ENCODE measurements at places on chromosomes 13 and 19. TPM values are rescaled to one million over a fixed set of nuclear protein-coding genes. Genes with fewer than 3 reads are reported as not detected.

CGB8 gene
- 4.1 TPM for total RNA-seq

SLC25A15 gene
- total RNA-seq: 16.3 TPM

PCDH17 gene
- not detected for total RNA-seq

KCTD12 gene
- 2.2 TPM for total RNA-seq

CNN1 gene
- 0.35 TPM for total RNA-seq

ONECUT3 gene
- not detected for total RNA-seq

EFNA2 gene
- 2.9 TPM for total RNA-seq

OR7A5 gene
- not detected for total RNA-seq

SOX1 gene
- total RNA-seq: not detected

SMIM17 gene
- not detected for total RNA-seq

PSG4 gene
- 0.76 TPM for total RNA-seq

RGL3 gene
- total RNA-seq: 2.2 TPM

DOHH gene
- total RNA-seq: 8.5 TPM

DCT gene
- not detected for total RNA-seq

NLRP9 gene
- total RNA-seq: not detected

CAPNS1 gene
- 2,208 TPM for total RNA-seq

MYO1F gene
- total RNA-seq: 0.33 TPM

ZNF28 gene
- total RNA-seq: 2.0 TPM

POU2F2 gene
- 0.22 TPM for total RNA-seq

NCAN gene
- not detected for total RNA-seq

FFAR3 gene
- not detected for total RNA-seq

KRI1 gene
- 20.5 TPM for total RNA-seq

ZNF256 gene
- 0.70 TPM for total RNA-seq

GFY gene
- 0.14 TPM for total RNA-seq

DENND1C gene
- 0.22 TPM for total RNA-seq

FPR1 gene
- total RNA-seq: 0.08 TPM

LONP1 gene
- 63.2 TPM for total RNA-seq

TEX26 gene
- total RNA-seq: not detected

ZNF134 gene
- 8.6 TPM for total RNA-seq

NLRP11 gene
- total RNA-seq: not detected

PCDH9 gene
- 7.5 TPM for total RNA-seq

GPI gene
- 727 TPM for total RNA-seq

CAMSAP3 gene
- 5.1 TPM for total RNA-seq

PRKD2 gene
- 27.2 TPM for total RNA-seq

NLRP5 gene
- total RNA-seq: not detected

ARHGAP33 gene
- 8.1 TPM for total RNA-seq

TMIGD2 gene
- not detected for total RNA-seq

UNC13A gene
- total RNA-seq: 1.5 TPM

RUBCNL gene
- 0.08 TPM for total RNA-seq

NOVA2 gene
- 0.29 TPM for total RNA-seq

ATXN8OS gene
- not detected for total RNA-seq

OR2Z1 gene
- not detected for total RNA-seq

TMPRSS9 gene
- total RNA-seq: not detected

RXFP2 gene
- total RNA-seq: not detected

RFPL4A gene
- total RNA-seq: 0.66 TPM

PRODH2 gene
- total RNA-seq: 0.38 TPM

TYROBP gene
- total RNA-seq: not detected

PCDH20 gene
- total RNA-seq: not detected
